ENCODE measurements at places on chromosomes 6 and 20.

DNA sequence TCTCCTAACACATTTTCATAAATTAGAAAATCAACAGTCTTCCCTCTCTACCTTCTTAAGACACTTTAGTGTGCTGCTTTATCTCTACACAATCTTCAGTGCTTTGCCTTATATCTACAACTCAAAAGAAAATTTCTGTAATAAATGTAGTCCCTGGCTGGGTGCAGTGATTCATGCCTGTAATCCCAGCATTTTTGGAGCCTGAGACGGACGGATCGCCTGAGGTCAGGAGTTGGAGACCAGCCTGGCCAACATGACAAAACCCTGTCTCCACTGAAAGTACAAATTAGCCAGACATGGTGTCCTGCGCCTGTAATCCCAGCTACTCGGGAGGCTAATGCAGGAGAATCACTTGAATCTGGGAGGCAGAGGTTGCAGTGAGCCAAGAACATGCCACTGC lies 9.7 kb upstream of the EDN1 start:
- no peak for DNase-seq

DNA sequence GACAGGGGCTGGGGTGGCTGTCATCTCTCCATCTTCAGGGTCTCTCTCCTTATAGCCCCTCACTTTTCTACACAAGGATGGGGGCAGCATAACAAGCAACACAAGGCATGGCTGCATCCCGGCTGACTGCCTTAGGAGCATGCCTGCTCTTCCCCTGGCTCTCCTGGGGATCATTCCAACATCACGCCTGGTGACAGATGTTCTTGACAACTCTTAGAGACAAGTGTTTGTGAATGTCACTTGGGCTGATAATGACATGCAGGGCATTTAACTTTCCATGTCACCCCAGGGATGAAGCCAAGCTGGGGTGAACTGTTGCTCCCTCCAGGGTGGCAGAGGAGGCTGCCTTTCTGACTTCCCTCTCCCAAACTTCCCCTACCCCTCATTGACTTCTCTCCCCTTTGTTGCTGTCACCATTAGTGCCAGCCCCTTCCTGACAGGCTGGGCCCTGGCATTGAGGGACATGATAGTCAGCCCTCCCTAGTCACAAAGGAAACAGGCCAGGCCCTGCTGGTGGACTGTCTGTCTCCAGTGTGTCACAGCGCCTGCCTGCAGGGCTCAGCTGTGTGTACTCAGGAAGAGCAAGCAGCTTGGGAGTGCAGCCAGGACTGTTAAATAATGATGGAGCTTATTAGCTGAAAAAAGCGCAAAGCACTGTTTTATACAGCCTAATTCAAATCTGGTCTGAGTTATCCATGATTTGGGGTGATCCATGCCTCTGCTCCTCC lies 161.8 kb downstream of the LRFN2 start:
- DNase-seq: no peak

DNA sequence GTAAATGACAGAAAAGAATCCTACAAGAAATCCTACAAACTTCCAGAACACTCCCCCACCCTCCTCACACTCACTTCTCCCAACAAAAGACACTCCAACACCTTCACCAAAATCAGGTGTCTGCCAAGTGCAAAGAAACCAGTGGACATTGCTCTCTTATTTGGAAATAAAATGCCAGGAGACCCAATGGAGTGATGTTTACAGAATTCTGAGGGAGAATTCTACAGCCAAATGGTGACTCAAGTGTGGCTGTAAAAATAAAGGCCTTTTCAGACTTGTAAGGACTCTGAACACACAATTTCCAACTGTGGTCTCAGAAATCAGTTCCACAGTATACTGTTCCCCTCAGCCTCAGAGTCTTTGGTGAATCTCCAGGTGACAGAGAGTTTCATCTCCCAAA lies 109.6 kb upstream of the CARMIL1 start:
- DNase-seq: no peak

- DNase-seq: no peak
Observed at GRCh38 chr6:161918628-161919205, 644.9 kb upstream of the AGPAT4 start.

DNA sequence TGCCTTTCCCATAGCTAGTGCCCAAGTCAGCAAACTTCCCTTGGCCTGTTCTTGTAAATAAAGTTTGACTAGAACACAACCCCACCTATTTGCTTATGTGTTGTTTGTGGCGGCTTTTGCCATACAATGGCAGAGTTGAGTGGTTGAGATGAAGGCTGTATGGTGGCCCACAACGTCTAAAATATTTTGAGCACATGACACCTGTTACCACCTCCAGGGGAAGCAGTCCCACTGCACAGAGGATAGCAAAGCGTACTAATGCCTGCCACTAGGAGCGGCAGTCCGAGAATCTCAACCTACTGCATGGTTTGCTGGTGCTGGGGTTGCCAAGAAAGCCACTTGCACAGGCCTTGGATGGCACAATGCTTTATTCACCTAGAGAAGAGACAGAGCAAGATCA lies 58.6 kb downstream of the TGM2 start:
- DNase-seq: no peak

DNA sequence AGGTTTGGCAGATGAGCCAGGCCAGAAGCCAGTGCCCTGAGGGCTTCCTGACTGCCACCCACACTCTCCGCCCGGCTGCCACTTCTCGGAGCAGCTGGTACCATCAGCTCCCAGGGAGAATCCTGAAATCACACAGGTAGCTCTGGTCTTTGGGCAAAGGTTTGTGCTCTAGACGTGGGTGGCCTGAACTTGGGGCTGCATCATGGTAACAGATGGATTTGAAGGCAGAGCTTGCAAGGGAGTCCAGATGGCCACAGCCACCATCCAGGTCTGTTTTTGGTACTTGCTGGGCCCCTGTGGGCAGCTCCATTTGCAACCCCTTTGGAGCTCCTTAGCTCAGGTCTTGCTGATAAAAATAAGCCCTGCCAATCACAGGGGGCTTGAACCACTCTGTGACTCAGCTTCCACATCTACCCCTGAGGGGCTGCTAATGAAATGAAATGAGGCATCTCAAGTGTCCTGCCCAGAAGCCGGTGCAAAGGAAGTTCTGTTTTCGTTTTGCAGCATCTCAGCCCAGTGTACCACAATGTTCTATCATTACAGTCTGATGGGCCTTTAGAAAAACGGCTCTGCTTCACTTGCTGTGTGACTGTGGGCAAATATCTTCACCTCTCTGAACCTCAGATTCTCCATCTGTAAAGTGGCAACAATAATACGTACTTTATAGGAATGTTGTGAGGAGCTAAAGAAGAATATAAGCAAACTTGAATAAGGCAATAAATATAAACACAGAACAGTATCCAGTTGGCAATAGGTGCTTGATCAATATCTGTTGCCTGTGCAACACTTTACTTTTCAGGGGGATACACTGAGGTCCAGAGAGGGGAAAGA lies 25.1 kb upstream of the CDH22 start:
- DNase-seq: no peak

DNA sequence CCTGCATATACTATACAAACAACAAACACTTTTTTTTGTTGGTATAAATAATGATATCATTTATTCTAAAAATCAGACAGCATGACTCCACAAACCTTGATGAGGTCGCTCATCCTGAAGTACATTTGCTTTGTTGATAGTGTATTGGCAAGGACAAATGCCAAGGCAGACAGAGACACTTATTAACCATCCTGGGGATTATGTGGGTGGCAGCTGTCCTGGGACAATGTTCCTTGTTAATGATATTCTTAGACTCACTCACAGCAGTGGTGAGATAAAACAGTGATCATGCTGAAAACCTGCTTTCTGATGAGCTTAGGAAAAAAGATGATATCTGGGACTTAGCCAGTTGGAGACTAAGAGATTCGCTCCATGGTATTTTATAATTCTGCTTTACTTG lies 85.4 kb upstream of the OGFRL1 start:
- no peak for DNase-seq

- no peak for DNase-seq
Observed at GRCh38 chr20:50426866-50427718, 83.1 kb upstream of the PTPN1 start.

DNA sequence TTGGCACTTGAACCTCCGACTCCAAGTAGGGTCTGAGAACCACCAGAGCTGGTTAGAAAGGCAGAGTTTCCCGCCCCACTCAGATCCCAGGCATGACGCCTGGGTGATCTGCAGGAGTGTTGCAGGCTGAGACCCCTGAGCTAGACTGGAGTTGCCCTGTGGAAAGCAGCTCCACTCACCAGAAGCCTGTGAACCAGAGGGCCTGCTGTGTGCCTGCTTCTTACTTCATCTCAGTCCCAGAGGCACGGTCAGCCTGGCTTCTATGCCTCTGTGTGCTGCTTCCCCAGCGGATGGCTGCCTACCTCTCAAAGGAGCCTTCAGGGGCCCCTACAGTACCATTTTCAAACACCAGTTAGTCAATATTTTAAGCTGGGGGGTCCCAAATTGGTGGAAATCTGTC lies 15.6 kb upstream of the CCN6 start:
- DNase-seq: no peak

- DNase-seq: no peak
Observed at GRCh38 chr6:106275692-106276091, 49.9 kb downstream of the ATG5 start.

DNA sequence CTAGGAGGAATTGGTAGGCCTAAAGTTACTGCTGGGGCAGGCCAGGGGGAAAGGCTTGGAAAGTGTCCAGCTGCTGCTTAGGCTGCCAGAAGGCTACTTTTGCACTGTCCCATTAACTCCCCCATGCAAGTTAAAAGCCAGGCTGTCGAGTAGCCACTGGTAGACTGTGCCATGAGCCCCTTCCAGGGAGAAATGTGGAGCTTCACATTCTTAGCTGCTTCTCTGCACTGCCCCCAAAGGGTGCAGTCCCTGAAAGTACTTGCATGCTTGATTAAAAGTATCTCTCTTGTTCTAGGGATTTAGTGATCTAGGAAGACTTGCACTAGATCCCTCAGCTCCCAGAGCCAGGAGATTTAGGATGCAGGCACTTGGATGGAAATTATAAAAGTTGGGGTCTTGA lies 57.3 kb downstream of the CDC5L start:
- DNase-seq: no peak

DNA sequence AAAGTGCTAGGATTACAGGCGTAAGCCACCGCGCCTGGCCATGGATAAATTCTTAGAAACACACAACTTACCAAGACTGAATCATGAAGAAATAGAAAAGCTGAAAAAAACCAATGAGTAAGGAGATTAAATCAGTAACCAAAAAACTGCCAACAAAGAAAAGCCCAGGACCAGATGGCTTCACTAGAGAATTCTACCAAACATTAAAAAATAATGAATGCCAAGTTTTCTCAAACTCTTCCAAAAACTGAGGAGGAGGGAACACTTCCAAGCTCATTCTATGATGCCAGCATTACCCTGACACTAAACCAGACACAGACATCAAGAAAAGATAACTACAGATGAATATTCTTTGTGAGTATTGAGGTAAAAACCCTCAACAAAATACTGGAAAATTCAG lies 44.3 kb downstream of the USP49 start:
- DNase-seq: no peak

GRCh38 chr20:24985802-24986201 lies 6.7 kb downstream of the APMAP start:
- no peak for DNase-seq

DNA sequence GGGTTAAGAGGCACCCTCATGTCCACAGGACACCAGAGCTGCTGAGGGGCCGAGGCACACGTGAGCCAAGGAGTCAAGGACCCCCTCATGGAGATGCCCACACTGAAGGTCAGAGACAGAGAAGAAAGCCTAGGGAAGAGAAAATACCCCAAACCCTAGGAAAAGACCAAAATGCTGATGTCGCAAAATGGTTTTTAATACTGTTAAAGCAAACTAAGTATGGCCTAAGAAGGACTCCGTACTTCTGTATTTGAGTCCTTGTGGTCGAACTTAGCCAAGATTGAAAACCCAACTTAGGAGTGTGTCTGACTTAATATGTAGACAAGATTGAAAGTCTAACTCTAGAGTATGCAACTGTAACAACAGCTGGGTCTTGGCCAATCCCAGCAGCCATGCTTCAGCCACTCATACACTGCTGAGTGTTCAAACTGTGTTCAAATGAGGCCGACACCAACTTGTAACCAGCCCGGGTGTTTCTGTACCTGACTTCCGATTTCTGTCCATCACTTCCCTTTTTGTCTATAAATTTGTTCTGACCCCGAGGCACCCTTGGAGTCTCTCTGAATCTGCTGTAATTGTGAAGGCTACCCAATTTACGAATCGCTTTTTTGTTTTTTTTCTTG lies 92.6 kb upstream of the AGPAT4 start:
- DNase-seq: no peak

GRCh38 chr6:903761-904160 lies 210.8 kb upstream of the EXOC2 start:
- DNase-seq: no peak

DNA sequence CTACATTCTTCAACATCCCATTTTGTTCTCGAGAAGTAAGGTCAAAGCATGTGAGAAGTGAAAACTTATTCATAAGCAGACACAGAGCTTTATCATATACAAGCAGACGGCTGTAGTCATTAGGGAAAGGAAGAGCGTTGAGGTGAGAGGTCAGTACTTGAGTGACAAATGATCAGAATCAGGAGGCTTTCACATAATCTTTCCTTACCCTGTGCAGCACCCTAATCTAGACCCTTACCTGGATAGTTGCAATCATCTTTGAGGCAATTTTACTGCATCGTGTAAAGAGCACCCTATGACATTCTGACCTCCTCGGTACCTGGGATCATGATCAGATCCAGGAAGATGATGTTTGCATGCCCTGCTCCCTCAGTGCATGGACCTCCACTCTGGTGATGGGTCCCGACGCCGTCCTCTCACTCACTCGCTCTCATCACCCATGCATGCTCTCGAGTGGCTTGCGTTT lies 62.7 kb downstream of the RNF182 start:
- DNase-seq: no peak

- no peak for DNase-seq
Observed at GRCh38 chr6:73236144-73236750, 11.0 kb upstream of the KHDC1L start.

GRCh38 chr20:41009946-41010345 lies 18.7 kb upstream of the TOP1 start:
- no peak for DNase-seq

DNA sequence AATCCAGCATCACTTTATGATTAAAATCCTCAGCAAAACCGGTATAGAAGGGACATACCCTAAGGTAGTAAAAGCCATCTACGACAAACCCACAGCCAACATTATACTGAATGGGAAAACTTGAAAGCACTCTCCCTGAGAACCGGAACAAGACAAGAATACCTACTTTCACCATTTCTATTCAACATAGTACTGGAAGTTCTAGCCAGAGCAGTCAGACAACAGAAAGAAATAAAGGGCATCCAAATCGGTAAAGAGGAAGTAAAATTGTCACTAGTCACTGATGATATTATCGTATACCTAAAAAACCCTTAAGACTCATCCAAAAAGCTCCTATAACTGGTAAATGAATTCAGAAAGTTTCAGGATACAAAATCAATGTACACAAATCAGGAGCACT lies 33.3 kb downstream of the BLOC1S5 start:
- DNase-seq: no peak

DNA sequence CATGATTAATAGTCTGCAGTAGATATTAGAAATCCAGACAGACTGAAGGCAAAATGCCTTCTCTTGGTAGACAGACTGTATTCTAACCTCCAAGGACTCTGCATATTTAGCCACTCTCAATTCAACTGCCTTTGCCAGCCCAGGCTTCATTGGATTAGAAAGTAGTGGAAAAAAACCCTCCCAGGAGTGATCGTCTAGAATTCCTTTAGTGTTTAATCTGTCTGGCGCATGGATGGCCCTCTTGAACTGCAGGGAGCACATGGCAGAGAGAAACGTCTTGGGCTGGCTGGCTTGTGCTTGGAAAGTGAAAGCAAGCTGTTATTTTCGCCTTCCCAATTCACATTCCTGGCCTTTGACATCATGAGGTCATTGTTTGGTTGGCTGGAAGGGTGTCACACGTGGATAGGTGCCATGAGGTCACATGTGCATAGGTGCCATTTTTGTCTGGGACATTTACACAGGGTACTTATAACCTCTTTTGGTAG lies 30.9 kb upstream of the NEDD9 start:
- no peak for DNase-seq

Measured in stimulated activated CD8-positive, alpha-beta memory T cell treated with anti-CD3 and anti-CD28 coated beads, Interleukin-4, amount 100 ng/mL, for 1 hour (primary cell).